ENCODE measurements at places on chromosomes 16 and 17.

DNA sequence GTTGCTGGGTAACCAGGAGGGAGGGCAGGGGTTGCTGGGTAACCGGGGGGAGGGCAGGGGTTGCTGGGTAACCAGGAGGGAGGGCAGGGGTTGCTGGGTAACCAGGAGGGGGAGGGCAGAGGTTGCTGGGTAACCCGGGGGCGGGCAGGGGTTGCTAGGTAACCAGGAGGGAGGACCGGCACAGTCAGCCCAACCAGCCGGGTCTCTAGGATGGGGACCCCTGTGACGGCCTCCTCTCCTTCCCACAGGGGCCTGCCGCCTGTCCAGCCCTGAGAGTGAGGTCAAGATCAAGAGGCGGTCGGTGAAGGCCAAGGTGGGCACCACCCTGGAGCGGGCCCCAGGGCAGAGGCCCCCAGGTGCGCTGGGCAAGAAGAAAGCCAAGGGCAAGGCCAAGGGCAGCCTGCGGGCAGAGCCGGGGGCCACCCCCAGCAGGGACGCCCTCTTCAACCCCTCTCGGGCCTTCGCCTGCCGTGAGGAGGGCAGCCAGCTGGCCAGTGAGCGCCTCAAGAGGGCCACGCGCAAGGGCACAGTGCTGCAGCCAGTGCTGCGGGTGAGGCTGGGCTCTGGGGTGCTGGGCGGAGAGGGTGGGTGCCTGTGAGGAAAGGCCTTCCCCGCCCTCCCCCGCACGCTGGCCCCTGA is 54.6 kb downstream of the ACTG1 start:
- DNase-seq: no peak

GRCh38 chr17:69271023-69271422 is 42.4 kb upstream of the ABCA10 start:
- no peak for DNase-seq

DNA sequence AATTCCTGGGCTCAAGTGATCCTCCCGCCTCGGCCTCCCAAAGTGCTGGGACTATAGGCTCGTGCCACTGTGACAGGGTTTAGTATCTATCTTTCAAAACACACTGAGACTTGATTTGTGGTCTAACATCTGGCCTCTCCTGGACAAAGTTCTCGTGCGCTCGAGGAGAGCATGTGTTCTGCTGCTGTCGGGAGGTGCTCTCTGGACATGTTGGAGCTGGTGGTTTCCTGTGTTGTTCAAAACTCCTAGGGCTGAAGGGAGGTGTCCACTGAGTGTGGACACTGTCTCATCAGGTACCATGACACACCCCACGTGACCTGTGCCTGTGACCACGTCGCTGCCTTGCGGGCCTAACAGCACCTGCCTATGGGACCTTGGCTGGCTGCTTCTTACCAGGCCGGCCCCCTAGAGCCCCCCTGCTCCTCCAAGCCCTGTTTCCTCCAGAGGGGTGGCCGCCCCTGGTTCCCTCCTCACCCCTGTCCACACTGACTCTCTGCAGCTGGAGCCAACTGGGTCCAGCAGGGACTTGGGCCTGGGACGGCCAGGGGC is 5.6 kb downstream of the RFNG start:
- no peak for DNase-seq

DNA sequence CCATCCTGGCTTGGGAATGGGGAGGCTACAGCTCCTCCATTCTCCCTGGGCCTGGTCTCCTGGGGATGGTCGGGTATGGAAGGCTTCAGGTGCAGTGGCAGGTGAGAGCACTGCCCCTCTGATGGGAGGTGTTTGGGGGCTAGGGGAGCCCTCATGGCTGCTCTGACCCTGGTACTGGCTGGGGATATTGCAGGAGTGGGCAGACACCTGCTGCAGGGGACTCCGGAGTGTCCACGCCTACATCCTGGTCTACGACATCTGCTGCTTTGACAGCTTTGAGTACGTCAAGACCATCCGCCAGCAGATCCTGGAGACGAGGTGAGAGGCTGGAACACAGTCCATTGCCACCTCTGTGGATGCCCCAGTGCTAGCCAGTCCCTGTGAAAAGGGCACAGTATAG is 8.8 kb downstream of the RASL10B start:
- no peak for DNase-seq

- no peak for DNase-seq
These were observed 1.0 kb upstream of the ALG1 start for GRCh38 chr16:5070431-5071186.

DNA sequence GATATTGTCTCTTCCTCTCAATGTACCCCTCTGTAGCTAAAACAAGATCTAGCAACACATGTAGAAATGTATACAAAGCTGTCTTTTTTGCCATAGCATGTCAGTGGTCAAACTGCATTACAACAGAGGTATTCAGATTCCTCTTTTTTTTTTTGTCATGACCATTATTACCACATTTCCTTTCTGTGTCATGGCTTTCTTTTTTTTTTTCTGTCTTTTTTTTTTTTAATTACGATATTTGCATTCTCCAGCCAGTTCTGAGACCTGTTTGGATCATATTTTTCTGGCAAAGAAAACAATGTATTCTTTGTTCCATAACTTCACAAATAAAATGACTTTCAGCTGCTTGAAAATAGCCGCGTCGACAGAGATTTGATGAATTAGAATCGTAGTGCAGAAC is 27.4 kb upstream of the CAPNS2 start:
- no peak for DNase-seq

DNA sequence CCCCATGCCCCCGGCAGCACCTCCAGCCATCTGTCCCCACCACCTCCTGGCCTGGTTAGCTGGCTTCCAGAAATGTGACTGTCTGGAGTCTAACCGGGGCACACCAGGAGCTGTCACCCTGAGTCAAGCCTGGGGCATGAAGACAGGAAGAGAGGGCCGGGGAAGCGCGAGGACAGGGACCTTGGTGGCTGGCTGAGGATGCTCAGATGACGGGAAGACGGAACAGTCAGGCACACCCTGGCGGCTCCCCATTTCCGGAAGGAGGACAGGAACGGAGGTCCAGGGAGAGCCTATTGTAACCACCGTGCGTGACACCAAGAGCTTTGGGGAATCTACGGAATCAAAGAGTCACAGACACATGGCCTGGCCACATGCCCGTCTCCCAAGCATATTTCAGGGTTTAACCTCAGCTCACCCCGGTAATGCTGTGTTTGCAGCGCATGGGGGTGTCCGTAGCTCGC is 51.7 kb downstream of the SDK2 start:
- peak; percentile 69 for DNase-seq

- DNase-seq: no peak
These were observed 37.4 kb upstream of the ARHGAP17 start for GRCh38 chr16:25052530-25052929.

DNA sequence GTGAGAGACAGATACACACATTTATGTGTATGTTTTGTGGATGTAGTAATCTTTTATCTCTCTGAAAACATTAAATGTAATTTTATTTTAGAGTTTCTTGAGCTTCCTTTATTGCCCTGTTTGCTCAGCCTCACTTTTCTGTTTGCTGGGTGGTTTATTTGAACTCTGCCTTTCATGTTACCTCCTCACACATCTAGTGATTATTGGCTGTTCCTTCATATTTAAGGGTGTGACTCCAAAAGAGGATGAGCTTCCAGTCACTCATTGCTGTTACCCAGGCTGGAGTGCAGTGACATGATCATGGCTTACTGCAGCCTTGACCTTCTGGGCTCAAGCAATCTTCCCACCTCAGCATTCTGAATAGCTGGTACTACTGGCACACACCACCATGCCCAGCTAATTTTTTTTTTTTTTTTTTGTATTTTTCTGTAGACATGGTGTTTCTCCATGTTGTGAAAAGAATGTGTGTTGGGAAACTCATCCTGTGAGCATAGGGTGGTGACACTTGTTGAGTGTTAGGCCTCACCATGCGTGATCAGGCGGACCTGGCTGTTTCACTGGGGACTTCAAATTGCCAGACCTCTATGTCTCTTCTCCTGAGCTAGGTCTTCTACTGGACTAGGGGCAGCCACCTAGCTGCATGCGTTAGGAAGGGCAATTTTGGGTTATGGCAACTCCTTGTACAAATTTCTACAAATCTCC is 37.8 kb downstream of the GOSR1 start:
- no peak for DNase-seq

DNA sequence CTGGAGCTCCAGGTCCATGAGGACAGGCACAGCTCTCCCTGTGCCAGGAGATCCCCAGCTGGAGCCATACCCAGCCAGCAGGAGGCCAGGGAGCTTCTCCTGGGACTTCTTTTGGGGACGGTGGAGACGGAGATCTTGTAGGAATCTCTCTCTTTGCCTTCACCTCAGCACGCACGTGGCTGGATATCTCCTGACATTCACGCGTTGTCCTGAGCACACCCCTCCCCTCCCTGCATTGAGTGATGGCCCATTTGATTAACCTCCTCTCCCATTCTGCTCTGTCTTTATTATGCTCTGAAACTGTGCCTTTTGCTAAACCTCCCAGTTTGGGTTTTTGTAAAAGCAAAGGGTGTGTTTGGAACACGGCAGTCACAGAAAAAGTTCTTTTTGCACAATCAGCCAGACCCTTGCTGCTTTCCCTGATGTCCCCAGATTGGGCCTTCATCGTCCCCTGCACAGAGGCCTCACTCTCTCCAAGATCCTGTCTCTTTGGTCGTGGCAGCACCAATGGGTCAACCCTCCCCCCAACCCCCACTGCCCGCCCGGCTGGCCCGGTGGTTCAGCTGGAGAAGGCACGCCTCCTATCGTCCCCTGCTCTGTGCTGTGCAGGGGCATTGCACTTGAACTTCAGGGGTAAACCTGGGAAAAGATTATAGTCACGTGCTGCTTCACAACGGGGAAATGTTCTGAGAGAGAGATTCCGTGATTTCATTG is 32.5 kb upstream of the LGALS9 start:
- DNase-seq: no peak

DNA sequence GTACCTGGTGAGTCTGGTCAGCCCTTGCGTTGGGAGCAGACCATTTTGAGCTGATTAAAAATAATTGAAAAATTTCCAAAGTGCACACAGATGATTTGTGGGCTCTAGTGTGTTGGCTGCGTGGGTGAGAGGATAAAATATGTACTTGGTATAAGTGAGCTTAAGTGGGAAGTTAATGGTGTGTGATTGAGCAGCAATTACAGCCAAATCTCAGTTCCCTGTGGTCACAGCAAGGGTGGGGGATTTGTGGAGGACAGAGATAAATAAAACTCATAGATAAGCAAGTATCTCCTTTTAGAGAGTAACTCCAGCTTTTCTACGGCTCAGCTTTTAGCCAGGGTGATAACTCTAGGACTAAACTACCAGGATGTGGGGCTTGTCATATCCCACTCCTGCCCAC is 390.4 kb downstream of the UTP18 start:
- no peak for DNase-seq

DNA sequence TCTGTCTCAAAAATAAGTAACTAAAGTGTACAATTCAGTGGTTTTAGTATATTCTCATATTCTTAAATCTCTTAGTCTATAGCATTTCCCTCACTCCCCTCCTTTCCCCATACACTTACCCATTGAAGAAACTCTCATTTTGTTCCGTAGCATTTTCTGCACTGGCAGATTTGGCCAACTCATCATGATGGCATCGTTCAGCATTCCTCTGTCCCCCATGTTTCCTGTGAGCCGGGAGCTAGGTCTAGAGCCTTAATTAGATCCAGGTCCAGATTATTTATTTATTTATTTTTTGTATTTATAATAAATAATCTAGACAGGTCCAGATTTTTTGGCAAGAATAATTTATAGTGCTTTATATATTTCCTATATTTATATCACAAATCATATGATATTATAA is 31.0 kb downstream of the HEATR3 start:
- no peak for DNase-seq

GRCh38 chr17:61291451-61292285 is 108.0 kb upstream of the TBX2 start:
- DNase-seq: no peak

GRCh38 chr17:66855204-66855603 is 20.3 kb downstream of the CACNG5 start:
- no peak for DNase-seq

DNA sequence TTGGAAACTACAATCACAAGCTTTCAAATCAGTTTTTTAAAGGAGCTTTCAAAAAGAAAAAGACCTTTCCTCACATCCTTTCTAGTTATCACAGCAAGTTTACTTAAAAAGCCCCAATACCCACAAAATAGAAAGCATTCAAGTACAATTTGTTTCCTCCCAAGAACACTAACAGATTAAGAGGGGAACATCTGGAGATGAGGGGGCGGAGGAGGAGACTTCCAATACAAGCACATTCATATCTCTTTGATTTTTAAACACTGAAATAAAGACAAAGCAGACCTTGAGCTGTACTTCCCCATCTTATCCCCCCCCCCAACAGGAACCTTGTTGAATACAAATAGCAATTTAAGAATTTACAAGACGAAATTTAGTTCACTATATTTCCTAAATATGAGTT is 2.0 kb downstream of the YWHAE start:
- no peak for DNase-seq

DNA sequence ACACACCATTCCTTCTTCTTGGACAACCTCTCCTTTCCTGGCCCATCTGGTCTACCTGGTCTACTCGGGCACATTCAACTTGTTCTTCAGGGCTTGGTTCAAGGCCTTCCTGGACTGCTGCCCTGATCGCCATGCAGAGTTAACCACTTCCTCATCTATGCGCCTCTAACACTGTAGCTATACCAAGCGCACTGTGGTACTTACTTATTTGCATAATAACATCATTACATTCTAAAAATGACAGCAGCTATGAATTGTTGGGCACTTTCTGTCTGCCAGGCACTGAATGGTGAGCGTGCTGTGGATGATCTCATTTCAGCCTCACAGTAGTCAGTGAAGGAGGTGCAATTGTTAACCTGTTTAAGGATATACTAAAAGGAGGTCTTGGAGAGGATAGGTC is 66.9 kb upstream of the SDK2 start:
- no peak for DNase-seq

DNA sequence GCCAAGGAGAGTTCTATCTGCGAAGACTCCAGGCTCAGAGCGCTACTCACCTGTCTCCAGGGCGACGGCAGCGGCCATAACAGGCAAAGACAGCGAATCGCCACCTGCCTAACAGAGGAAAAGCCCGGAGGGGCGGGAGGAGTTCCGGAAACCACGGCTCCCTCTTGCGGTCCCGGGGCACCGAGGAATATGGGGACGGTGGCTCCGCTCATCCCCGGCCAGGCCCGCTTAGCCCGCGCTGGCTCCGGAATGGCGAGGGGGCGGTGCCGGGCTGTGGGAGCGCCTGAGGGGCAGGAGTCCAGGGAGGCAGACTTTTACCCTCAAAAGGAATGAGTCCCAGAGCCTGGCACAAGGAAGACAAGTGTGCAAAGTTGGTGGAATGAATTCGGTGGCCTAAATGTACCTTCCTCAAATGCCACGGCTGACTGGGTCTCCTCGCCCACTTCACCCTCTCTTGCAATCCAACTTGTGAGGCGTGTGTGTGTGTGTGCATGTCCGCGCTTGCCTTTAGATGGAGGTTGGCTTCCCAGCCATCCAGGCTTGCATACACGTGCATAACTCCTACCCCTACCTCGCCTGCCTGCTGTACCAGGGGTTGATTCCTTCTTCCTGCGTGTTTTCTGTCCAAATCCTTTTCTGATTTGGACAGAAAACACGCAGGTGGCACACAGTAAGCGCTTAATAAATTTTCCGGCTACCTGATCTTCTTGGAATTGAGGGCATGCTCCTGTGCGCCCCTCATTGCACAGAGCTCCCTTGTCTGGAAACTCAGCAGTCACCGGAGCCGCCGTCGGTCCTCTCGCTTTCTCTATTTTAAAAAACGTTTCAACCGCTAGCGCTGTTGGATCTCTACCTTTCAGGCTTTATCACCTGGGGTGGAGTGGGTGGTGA is 3.5 kb downstream of the C17orf100 start:
- DNase-seq: no peak
